T follicular helper cell (primary cell): ENCODE measurements at places on chromosomes 2 and 18.

DNA sequence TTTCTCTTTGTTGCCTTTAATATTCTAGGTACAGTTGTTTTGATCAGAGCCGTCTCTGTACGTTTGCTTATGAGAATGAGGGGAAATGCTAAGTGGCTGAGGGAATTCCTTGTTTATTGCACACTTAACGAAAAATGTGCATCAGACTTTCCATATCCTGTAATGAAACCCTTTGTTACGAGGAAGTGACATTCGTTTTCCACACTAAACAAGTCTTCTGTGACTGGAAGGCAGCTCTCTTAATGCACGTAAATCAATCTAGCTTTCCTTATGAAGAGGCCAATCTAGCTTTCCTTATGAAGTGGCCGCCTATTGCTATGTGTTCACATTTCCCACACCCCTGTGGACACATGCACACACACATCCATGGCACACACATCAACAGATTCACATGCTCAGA is 186.2 kb downstream of the SNTG2 start:
- DNase-seq: no peak

DNA sequence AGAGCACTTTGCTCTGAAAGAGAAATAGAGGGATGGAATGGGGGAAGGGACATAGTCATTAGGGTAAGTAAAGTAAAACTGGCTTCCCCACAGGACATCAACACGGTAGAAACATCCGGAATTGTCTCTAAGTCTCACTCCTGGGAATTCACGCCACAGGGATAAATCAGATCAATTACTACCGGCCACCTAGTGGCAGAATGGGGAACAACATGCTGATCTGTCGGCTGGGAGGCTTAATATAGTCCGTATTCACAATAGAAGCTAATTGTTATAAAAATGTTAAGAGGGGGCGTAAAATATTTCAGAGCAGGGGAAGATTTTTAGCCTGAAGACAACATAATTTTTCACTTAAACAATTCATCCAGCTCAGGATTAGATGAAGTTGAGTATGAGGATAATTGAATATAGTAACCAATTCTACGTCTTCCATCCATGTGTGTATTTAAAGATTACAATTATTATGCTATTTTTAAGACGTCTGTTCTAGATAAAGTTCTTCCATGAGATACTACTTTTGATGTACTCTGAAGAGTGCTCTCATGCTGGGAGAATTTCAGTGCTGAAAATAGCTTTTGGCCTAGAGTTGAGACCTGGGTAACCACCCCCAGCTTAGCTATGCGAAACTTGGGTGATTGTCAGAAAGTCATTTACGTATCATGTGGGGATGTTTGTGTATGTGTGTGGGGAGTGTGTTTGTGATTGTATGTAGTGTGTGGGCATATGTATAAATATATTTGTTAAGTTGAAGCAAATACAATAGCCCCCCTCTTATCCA is 65.7 kb downstream of the LRRTM1 start:
- no peak for DNase-seq

- DNase-seq: no peak
Observed at GRCh38 chr2:239777219-239777618, 247.9 kb downstream of the NDUFA10 start.

DNA sequence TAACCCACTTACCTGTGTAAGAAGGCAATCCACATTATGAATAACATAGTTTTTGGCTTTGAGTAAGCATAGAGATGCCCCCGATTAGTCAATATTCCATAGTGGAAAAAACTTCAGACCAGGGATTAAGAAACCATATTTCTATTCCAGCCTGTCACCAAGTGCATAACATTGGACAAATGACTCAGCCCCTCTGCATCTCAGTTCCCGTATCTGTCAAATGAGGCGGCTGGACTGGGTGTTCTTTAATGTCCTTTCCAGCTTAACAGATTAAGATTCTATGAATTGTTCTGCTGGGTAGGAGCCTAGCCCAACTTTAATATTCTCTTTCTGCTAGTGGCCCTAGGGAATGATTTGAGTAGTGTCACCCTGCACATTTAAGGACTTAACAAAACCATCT is 11.8 kb upstream of the FTCDNL1 start:
- no peak for DNase-seq

DNA sequence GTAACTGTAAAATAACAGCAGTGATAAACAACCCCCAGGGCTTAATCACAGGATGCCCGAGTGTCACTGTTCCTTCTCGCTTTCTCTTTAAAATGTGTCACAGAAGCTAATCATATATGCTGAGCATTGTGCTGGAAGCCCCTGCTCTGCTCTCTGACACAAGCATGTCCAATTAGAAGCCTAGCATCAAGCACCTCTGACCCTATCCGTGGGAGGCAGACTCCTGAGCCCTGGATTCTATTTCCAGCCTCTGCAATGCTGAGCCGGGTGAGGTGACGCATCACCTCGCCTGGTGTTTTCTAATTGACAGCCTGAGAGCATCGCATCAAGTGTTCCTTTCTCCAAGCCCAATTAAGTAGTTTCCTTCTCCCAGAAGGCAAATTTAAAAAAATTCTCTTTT is 19.7 kb upstream of the SCG2 start:
- DNase-seq: no peak
